ENCODE measurements at places on chromosomes 6 and 20.

GRCh38 chr20:15012566-15012965 lies 675.2 kb upstream of the FLRT3 start:
- DNase-seq: no peak

- DNase-seq: peak; percentile 69
These were observed 18.6 kb downstream of the FARS2 start for GRCh38 chr6:5279891-5280338.

- no peak for DNase-seq
These were observed 106.4 kb downstream of the JARID2 start for GRCh38 chr6:15352220-15352619.

DNA sequence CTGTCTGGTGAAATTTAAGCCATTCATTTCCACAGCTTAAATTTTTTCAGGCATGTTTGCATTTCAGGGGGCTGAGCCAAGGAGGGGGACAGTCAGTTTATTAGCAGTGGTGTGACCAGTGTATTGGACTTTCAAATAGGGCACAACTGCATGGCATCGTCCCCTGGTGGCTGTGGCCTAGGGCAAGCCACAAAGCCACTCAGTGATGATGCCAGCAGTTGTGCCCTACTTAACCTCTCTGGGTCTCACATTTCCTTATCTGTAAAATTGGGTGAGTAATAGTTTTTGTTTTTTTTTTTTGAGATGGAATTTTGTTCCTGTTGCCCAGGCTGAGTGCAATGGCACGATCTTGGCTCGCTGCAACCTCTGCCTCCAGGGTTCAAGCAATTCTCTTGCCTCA lies 48.0 kb downstream of the CDC5L start:
- DNase-seq: no peak

Data from activated naive CD4-positive, alpha-beta T cell treated with anti-CD3 and anti-CD28 coated beads for 36 hours (primary cell).